ENCODE measurements at places on chromosomes 7 and 10. TPM values are rescaled to one million over a fixed set of nuclear protein-coding genes. Genes with fewer than 3 reads are reported as not detected.
A peak's percentile ranks its signal among the peaks of the same experiment; 100 is the strongest.

TTYH3 gene
- 82.6 TPM for polyA plus RNA-seq

DNA sequence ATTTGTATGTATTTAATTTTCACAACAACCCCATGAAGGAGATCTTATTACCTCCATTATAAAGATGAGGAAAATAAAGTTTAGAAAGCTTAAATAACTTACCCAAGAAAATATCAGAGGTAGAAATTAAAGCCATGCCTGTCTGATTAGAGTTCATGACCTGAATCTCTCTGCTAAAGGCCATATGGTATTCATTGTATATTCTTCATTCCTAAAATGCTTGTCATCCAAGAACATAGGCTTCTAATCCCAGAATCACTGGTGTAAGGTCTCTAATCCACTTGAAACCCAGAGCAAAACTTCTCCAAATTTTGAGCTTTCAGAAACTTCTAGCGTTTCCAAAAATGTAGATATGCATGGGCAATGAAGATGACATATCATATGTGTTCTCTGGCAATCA lies 72.3 kb upstream of the YAE1 start:
- H3K4me3 ChIP-seq = no peak overlapping the region
- H3K4me1 ChIP-seq = no peaks in the 10 kb centered on the region

DNA sequence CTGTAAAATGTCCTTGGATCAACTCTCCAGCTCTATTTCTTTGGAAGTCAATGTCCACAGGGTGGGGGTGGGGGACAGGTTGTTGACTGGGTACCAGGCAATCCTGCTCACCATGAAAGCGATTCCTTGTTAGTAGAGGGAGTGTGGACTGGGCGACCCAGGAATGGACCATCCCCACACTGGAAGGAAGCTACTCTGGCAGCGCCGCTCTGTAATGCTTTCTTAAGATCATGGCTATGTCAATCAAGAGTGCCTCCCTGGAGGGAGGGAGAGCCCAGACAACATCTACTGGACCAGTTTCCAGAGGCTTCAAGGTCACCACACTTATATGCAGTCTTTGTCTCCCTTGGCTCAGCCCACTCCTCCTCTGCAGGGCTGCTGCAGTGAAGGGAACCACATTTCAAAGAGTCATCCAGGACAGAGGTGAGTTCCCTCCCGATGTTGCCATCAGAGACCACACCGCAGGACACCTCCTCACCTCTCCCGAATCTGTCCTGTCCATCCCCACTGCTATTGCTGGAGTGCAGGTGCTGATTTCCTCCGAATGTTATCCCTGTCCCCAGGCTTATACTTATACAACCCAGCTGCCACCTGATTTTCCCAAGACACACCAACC lies 6.9 kb downstream of the GIMAP5 start:
- no peak overlapping the region for H3K27ac ChIP-seq
- DNase-seq = no peak
- no peaks in the 10 kb centered on the region for H3K27me3 ChIP-seq
- no peaks in the 10 kb centered on the region for H3K4me1 ChIP-seq
- no peaks in the 10 kb centered on the region for H3K36me3 ChIP-seq

C10orf95 gene
- not detected for polyA plus RNA-seq

DNA sequence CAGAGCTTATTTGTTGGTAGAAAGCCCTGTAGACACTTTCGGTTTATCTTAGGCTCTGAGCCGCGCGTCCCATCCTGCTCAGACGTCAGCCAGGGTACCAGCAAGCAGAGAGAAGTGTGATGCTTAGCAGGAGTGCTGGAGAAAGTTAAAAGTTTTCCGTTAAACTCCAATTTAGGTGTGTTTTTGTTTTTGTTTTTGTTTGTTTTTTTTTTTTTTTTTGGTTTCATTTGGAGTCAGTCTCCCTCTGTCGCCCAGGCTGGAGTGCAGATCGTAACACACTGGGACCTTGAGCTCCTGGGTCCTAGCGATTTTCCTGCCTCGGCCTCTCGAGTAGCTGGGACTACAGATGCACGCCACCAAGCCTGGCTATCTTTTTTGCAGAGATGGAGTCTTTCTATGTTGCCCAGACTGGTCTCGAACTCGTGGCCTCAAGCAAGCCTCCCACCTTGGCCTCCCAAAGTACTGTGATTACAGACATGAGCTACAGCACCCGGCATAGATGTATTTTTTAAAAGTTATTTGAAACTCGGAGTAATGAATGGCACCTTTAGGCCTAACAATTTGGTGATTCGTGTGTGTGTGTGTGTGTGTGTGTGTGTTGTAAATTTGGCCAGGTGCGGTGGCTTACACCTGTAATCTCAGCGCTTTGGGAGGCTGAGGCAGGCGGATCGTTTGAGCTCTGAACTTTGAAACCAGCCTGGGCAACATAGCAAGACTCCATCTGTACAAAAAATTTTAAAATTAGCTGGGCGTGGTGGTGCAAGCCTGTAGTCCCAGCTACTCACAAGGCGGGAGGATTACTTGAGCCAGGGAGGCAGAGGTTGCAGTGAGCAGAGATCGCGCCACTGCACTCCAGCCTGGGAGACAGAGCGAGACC lies 1.3 kb upstream of the HIP1 start:
- peaks cover 3% of the 10 kb centered on the region for H3K27me3 ChIP-seq
- H3K4me1 ChIP-seq = peaks cover 6% of the 10 kb centered on the region
- H3K4me3 ChIP-seq = peak overlapping the region; percentile 61
- DNase-seq = peak; percentile 62
- no peaks in the 10 kb centered on the region for H3K36me3 ChIP-seq

- H3K27me3 ChIP-seq = no peaks in the 10 kb centered on the region
- DNase-seq = no peak
- no peak overlapping the region for H3K4me3 ChIP-seq
- H3K4me1 ChIP-seq = peaks cover 6% of the 10 kb centered on the region
Measured at GRCh38 chr10:50394832-50395231, 143.5 kb upstream of the ASAH2 start.

GTF2IRD2 gene
- 2.9 TPM for polyA plus RNA-seq

- peaks cover 5% of the 10 kb centered on the region for H3K36me3 ChIP-seq
- no peak overlapping the region for H3K27ac ChIP-seq
- H3K4me3 ChIP-seq = no peak overlapping the region
- DNase-seq = no peak
- H3K27me3 ChIP-seq = no peaks in the 10 kb centered on the region
Measured at GRCh38 chr7:5481241-5482019, 57.8 kb upstream of the TNRC18 start.

IDI2 gene
- not detected for polyA plus RNA-seq

DNA sequence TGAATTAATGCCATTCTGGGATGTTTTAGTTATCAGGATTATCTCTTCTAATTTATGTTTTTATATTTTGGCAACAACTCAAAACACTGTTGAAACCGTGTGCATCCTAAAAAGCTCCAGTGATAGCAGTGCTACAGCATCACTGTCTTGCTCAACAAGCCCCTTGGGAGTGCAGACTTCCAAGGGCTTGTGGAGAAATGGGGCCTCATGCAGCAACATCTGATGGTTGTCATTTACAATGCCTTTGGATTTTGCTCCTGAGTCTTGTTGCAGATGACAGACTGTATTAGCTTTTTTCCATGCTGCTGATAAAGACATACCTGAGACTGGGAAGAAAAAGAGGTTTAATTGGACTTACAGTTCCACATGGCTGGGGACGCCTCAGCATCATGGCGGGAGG lies 515.4 kb downstream of the NEBL start:
- no peaks in the 10 kb centered on the region for H3K27me3 ChIP-seq
- no peak for DNase-seq
- H3K4me1 ChIP-seq = no peaks in the 10 kb centered on the region
- no peak overlapping the region for H3K27ac ChIP-seq
- no peak overlapping the region for H3K4me3 ChIP-seq
- no peaks in the 10 kb centered on the region for H3K36me3 ChIP-seq

SLC18A2 gene
- not detected for polyA plus RNA-seq

DNA sequence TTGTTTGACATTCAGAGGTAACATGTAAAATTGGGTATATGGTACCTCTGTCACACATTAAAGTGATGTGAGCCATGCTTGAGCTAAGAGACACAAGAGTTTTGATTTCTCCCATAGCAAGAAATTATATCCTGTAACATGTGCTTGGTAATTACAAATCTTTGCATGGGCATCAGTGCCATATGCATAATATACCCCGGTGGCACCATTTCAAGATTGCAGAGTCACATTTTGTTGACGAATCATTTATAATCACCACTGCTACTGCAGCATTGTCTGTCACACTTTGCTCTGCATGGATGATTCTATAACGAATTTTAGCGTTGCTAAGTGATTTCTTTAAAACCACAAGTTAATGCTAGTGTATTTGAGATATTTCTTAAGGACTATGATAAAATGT lies 443.7 kb upstream of the LRRN3 start:
- no peaks in the 10 kb centered on the region for H3K27me3 ChIP-seq
- no peaks in the 10 kb centered on the region for H3K4me1 ChIP-seq
- no peak overlapping the region for H3K27ac ChIP-seq

DNA sequence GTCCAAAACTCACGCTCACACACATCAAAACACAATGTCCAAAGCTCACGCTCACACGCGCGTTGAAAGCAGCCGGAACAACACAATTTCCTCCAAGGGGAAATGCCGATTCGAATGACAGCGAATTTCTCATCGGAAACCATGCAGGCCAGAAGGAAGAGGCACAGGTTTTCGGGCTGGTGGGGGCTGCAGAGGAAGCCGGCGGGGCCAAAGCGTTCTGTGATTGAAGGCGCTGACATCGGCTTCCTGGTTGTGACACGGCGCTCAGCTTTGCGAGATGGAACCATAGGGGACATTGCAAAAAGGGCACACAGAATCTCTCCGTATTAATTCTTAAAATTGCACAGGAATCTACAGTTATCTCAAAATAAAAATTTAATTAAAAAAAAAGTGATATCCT lies 61.3 kb downstream of the FOXL3 start:
- H3K27me3 ChIP-seq = peaks cover 7% of the 10 kb centered on the region
- no peaks in the 10 kb centered on the region for H3K36me3 ChIP-seq
- no peaks in the 10 kb centered on the region for H3K4me1 ChIP-seq
- H3K4me3 ChIP-seq = no peak overlapping the region
- no peak for DNase-seq
- H3K27ac ChIP-seq = no peak overlapping the region

GRCh38 chr10:67602268-67602950 lies 93.6 kb downstream of the CTNNA3 start:
- H3K27me3 ChIP-seq = no peaks in the 10 kb centered on the region
- H3K4me1 ChIP-seq = peaks cover 7% of the 10 kb centered on the region
- H3K4me3 ChIP-seq = no peak overlapping the region
- no peaks in the 10 kb centered on the region for H3K36me3 ChIP-seq

DNA sequence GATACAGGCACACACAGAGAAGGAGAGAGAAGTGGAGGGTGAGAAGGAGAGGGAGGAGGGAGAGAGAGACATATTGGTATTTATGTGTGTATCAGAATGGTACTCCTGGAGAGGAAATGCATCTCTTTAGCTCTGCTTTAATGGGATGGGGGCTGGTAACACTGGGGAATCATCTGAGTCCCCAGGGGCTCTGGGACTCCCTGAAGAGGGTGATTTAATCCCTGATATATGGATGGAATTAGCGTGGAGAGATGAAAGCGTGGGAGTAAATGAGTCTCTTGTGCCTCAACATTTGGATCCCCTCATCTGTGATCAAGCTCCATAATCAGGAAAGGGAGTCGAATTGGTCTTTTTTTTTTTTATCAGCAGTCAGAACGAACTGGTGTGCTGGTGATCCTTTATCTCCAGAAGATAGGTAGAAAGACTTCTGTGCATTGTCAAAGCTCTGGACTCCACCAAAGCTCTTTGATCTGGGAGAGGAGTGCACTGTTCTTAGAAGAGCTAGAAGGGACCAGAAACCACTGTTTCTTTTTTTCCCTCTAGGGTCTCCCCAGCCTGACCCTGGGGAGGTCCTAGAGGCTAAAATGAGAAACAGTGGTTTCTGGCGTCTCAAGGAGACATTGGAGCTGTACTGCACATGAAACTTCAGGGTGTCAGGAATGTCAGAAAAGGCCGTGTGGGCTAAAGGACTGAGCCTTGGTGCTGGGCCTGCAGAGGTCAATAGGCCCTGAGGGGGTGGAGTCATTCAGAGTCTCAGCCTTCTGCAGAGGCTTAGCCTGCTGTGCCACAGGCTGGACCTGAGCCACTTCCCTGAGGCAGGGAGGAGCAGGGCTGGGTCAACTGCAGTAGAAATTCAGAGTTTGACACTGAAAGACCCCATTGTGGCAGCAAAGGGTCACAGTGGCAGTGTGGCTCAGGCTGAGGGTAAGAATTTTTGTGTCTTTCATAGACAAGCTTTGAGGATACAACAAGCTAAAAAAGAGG lies 234.4 kb upstream of the SLC26A5 start:
- no peak overlapping the region for H3K4me3 ChIP-seq
- H3K27ac ChIP-seq = no peak overlapping the region
- no peaks in the 10 kb centered on the region for H3K36me3 ChIP-seq
- no peaks in the 10 kb centered on the region for H3K27me3 ChIP-seq
- DNase-seq = no peak

DNA sequence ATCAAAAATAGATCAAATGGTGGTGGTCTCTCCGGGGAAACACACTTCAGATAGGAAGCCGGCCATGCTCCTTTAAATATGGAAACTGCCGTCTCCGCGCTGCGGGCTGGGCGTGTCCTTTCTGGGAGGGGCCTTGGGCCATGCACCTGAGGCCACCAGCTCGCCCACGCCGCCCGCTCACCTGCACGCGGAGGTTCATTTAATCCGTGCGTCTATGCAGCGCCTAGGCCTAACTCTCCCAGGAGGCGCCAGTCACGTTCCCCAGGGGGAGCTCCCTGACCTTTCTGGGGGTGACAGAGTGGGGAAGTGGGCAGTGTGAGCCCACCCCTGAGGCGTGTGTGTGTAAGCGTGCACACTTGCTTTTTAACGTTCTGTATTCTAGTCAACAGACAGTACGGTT lies 64.0 kb downstream of the C10orf143 start:
- no peak overlapping the region for H3K4me3 ChIP-seq
- H3K36me3 ChIP-seq = no peaks in the 10 kb centered on the region

TRPV6 gene
- polyA plus RNA-seq = not detected

DNA sequence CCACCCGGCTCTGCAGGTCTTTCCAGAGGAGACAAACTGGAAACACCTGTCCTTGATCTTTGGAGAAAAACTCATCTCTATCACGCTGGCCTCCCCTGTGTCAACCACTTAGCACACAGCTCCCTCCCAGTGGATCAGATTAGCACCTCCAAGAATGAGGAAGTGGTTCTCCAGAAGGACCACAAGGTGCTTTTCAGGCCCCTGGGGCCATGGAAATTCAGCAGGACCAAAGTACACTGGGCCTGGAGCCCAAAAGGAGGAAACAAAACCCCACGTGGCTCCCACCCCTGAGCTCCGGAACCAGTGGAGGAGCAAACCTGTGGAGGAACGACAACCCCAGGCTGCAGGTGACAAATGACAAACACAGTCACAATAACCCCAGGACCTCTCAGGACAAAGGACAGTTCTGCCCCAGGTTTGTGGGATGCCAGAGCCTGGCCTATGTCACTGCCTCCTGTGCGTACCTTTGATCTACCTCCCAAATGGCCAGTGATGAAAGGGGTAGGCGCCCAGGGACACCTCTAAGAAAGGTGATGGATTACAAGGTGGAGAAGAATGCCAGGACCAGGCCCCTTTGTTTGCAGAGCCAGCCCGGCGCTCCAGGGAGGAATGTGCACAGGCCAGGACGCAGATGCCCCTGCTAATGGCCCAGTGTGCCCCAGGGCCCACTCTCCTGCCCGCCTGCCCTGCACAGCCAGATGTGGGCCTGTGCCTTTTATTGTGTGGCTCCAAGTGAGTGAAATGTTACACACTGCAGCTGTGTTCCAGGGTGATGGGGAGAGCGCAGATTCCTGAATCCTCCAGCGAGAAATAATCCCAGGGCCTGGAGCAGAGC lies 5.7 kb downstream of the TNS3 start:
- H3K27ac ChIP-seq = peak overlapping the region; percentile 91
- H3K27me3 ChIP-seq = no peaks in the 10 kb centered on the region

Measured in IMR-90 (cell line).